ENCODE measurements at places on chromosomes 4 and X. TPM values are rescaled to one million over a fixed set of nuclear protein-coding genes. Genes with fewer than 3 reads are reported as not detected.

Gene FAM184B
- 0.10 TPM for total RNA-seq

Gene SSX3
- total RNA-seq, result not detected

Gene UGT8
- total RNA-seq, result 0.10 TPM

Gene CEP44
- 11.5 TPM for total RNA-seq

Gene GCNA
- 2.9 TPM for total RNA-seq

Gene POLN
- 5.1 TPM for total RNA-seq

Gene FGF5
- total RNA-seq, result 21.3 TPM

Gene CFAP99
- 0.13 TPM for total RNA-seq

Gene GYPE
- total RNA-seq, result 2.1 TPM

Gene C4orf50
- total RNA-seq, result not detected

Gene CT47A1
- not detected for total RNA-seq

Gene KIT
- total RNA-seq, result 1.2 TPM

Data from smooth muscle cell of the pulmonary artery (primary cell).